Hematopoietic multipotent progenitor cell treated with erythropoietin and hydrocortisone succinate and interleukin-3 and kit ligand, for 6 days (in vitro differentiated cells): ENCODE measurements at places on chromosomes 12 and 14.

- DNase-seq, result no peak
These were observed 146.6 kb downstream of the RBM19 start for GRCh38 chr12:113819495-113819894.

DNA sequence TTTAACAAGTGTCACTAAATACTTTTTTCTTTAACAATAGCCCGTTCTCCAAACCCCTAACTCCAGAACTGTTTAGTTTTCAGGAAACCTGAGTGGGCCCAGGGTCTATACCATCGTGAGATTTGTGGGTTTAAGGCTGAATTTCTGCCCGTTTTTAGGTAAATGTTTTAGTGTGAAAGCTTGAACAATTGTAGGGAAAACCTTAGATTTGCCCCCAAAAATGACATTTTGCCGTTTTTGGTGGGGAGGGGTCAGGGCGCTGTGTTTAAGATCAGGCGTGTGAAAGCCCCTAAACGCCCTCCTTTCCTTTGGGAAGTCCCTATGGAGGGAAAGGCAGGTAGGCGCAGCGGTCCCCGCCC lies 320 bp upstream of the PRPF39 start:
- DNase-seq, result no peak

GRCh38 chr12:126607867-126608266 lies 1542.6 kb downstream of the AACS start:
- no peak for DNase-seq

- DNase-seq, result peak; percentile 22
These were observed 233.3 kb upstream of the DAAM1 start for GRCh38 chr14:58954901-58955861.

DNA sequence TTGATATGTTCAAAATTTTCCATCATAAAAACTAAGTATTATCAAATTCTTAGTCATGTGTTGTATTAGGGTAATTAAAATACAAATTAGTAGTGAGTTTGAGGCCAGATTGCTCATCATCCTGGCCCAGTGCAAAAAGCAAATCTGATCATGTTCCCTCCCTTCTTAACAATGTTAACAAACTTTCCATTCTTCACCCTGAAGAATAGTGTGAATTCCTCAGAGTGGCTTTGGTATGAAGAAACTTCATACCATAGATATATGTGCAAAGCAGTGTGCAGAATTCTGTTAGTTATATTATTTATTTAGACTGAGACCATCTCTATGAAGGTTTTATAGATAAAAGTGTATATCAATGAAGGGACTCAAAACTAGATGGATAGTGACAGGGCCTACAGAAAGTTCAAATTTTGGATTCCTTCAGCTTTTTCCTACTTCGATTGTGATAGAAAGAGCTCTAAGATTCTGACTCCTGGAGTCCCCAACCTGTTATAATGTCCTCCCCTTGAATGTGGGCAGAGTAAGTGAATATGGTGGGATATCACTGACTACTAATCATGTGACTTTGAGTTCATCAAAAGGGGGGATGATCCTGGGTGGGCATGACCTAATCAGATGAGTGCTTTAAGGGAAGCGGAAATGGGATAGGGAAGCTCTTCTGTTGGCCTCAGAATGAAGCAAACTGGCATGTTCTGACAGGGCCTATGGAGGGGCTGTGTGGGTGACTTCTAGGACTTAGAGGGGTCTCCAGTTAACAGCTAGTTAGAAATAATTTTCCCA lies 271.4 kb downstream of the BTG1 start:
- no peak for DNase-seq

DNA sequence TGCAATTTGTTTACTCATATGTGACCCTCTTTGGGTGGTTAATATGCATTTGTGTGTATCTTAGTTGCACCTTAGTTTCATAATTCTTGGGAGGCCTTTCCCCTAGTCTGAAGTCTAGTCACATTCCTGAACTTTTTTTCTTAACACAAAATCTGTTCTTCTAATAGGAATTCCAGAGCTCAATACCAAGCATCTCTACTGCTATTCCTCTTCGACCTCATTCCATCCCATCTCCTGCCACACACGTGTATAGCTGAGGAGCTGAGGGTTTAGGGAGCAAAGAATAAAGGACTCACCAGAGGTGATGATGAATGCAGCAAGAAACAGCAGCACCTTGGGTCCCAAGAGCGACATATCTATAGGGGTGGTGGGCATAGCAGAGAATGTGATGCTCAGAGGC lies 875 bp downstream of the MFAP5 start:
- no peak for DNase-seq

- peak; percentile 18 for DNase-seq
These were observed 184.3 kb downstream of the ADGRD1 start for GRCh38 chr12:131137836-131138637.

DNA sequence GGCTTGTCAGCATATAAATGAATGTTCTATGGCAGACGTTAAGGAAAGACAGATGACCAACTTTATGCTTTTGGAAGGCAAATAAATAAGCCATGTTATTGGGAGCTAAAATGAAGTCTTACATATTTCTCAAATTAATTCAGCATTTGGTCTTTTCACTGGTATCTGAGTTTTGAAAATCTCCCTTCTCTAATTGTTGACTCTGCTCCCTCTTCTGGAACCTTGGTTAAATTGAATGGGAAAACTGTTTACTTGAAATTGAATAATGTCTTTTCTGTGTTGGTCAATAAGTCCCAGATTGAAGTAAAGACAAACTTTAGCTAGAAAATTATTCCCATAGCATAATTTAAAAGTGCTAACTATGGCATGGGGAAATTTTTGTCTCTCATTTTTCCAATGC lies 38.7 kb downstream of the LGR5 start:
- no peak for DNase-seq

DNA sequence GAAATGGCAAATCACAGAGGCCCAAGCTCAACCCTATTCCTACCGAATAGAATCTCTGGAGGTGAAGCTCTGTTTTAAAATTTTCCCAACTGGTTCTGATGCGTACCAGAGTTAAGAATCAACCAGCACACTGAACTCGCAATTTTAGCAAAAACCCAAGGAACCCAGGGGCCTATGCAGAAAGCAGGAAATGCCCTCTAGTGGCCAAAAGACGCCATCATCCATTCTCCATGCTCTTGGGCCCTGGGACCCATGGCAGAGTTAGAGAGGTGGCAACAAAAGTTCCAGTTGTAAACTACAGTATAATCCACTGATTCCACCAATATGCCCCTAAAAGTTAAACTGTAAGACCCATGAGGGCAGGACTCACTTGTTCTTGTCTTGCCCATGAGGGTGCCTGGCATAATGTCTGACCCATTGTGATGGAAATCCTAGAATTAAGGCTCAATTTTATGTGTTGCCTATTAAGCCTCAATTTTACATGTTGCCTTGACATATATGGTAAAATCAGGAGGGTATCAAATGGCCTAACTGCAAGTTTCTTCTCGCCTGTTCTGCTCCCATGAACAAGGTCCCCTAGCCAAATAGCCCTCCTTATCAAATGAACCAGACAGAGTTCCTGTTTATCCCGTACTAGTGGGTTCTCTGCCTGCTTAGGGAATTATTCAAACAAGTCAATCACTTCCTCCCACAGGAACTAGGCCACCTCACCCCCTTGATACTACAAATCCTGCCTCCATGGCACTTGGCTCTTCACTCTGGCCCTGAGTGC lies 137.5 kb upstream of the CPM start:
- DNase-seq, result peak; percentile 85

- DNase-seq, result no peak
These were observed 462 bp downstream of the SRP54 start for GRCh38 chr14:34983148-34983760.

DNA sequence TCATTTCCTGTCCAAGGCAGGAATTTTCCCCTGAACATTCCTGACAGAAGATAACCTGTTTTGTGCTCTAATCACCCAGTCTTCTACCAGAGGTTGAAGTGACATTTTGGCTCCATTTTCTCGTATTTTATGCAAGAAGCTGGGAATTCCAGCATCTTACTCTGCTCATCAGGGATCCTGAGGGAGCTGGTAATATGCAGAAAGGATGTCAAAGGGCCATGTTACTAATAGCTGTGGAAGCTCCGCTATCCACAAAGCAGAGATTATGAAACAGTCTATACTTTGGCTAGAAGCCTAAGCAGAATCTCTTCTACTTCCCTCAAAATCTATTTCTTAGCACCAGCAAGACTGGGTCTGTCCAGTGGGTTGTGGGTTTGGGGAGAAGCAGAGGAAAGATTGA lies 613.0 kb downstream of the DIO2 start:
- no peak for DNase-seq

DNA sequence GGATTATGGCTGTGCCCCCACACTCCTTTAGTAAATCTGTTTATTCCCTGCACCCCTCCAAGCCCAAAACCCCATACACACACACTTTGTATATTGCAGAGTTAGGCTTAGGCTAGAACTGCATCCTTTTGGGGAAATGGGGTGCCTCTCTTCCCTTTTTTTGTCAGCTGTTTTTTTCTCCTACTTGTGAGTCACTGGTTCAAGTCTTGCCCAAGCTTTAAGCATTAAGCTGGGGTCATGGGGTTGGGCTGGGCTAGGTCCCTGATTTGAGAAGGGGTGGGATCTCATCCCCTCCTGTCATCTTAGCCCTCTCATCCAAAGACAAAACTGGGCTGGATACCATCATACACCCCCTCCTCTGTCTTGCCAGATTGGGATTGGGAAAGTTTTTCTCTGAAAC lies 1.6 kb downstream of the LRP1 start:
- no peak for DNase-seq

- no peak for DNase-seq
These were observed 7.9 kb downstream of the ACADS start for GRCh38 chr12:120733574-120733973.

- DNase-seq, result no peak
These were observed 244.2 kb upstream of the CCDC196 start for GRCh38 chr14:66242001-66242400.

DNA sequence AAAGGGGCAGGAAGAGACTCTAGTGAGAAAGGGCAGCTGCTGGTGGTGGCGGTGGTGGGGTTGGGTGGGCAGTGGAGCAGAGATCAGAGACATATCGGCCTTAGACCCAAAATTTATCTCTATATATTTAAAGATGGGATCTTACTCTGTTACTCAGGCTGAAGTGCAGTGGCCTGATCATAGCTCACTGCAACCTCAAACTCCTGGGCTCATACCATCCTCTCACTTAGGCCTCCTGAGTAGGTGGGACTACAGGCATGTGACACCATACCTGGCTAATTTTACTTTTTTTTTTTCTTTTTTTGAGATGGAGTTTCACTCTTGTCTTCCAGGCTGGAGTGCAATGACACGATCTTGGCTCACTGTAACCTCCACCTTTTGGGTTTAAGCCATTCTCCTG lies 18.6 kb upstream of the ITGA5 start:
- DNase-seq, result no peak

DNA sequence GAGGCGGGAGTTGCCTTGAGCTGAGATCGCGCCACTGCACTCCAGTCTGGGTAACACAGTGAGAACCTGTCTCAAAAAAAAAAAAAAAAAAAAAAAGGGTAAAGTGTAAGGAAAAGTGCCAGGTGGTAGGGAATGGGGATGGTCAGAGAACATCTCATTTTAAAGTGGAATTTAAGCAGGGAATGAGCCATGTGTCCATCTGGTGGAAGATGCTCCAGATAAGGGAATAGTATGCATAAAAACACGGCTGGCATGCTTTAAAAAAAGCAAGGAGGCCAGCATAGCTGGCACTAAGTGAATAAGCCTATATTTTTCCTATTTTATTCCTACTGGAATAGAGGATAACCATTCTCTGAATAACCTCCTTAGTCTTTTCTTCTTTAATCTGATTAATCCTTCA lies 33.7 kb downstream of the FAM186A start:
- no peak for DNase-seq

GRCh38 chr14:61567838-61568571 lies 127.3 kb upstream of the HIF1A start:
- peak; percentile 34 for DNase-seq

- DNase-seq, result peak; percentile 91
These were observed 23.7 kb upstream of the DHRS4 start for GRCh38 chr14:23929822-23930294.

- peak; percentile 64 for DNase-seq
These were observed 57.6 kb downstream of the BRMS1L start for GRCh38 chr14:35883677-35884293.

DNA sequence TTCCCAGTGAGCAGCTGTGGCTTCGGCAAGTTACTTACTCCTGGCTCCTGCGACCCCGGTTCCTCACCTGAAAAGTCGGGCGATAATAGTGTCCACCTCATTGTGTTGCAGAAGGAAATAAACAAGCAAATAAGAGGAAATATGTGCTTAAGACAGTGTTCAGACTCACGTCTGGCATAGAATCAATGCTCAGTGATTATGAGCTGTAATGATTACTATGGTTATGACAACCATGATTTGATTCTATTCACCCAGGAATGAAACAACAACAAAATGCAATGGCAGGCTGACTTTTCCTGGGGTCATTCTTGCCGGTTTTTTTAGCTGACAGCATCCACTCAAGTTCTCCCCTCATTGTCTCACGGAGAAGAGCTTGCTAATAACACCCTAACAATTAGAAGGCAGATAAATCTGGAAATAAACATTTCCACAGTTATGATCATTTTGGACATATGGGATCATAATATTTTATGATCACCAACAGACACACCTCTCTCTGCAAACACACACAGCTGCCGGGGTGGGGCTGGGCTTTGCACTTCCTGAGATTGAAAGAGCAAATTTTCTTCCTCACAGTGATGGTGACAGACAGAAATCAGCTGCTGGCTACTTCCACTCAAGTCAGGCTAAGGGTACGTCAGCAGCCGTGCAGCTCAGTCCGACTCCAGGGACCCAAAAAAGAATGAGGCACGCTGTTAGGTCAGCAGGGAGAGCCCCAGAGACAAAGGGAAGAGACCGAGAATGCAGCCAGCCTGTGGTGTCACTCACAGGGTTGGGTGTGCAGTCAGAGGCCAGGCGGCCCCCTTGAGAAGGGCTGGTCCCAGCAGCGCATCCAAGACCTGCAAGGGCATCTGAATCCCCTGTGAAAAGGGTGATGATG lies 158.0 kb downstream of the RIMBP2 start:
- no peak for DNase-seq
